Tibial nerve (tissue), 4 donors: ENCODE measurements at places on chromosomes 1 and 21. TPM values are rescaled to one million over a fixed set of nuclear protein-coding genes. Genes with fewer than 3 reads are reported as not detected.

The PGLYRP4 gene
- total RNA-seq, result not detected

The GUCA2A gene
- not detected for total RNA-seq

The NID1 gene
- total RNA-seq, result 192 TPM

The FNDC10 gene
- 2.4 TPM for total RNA-seq

The PTPN22 gene
- total RNA-seq, result 2.7 TPM

The SLC45A1 gene
- 15.1 TPM for total RNA-seq

The LHX8 gene
- total RNA-seq, result not detected

The CXADR gene
- 0.84 TPM for total RNA-seq

The MAN1C1 gene
- 18.6 TPM for total RNA-seq

The TIE1 gene
- 37.5 TPM for total RNA-seq

The SELENBP1 gene
- 159 TPM for total RNA-seq

The TNNI3K gene
- 2.2 TPM for total RNA-seq

The HSD3B2 gene
- total RNA-seq, result not detected

The ZNF593OS gene
- total RNA-seq, result not detected

The PLA2G2C gene
- not detected for total RNA-seq

The NR1I3 gene
- not detected for total RNA-seq

The ADSS2 gene
- 23.4 TPM for total RNA-seq

The ALG14 gene
- total RNA-seq, result 1.5 TPM

The CACNA1S gene
- not detected for total RNA-seq

The PM20D1 gene
- total RNA-seq, result 0.87 TPM

The CA14 gene
- not detected for total RNA-seq

The YIPF1 gene
- total RNA-seq, result 26.0 TPM

The ADAM30 gene
- not detected for total RNA-seq

The CFHR5 gene
- total RNA-seq, result not detected

The HPDL gene
- 1.7 TPM for total RNA-seq

The NCSTN gene
- 85.5 TPM for total RNA-seq

The CTSS gene
- total RNA-seq, result 57.7 TPM

The LMX1A gene
- not detected for total RNA-seq

The SKI gene
- 100 TPM for total RNA-seq

The GCSAML gene
- not detected for total RNA-seq

The PLPPR5 gene
- total RNA-seq, result 0.20 TPM

The SLC25A34 gene
- 3.7 TPM for total RNA-seq

The THEM5 gene
- total RNA-seq, result not detected

The MRTO4 gene
- total RNA-seq, result 16.5 TPM

The IRF6 gene
- total RNA-seq, result 1.5 TPM

The RGS1 gene
- 142 TPM for total RNA-seq

The DMBX1 gene
- total RNA-seq, result not detected
